ENCODE measurements at places on chromosomes 7 and 10.

DNA sequence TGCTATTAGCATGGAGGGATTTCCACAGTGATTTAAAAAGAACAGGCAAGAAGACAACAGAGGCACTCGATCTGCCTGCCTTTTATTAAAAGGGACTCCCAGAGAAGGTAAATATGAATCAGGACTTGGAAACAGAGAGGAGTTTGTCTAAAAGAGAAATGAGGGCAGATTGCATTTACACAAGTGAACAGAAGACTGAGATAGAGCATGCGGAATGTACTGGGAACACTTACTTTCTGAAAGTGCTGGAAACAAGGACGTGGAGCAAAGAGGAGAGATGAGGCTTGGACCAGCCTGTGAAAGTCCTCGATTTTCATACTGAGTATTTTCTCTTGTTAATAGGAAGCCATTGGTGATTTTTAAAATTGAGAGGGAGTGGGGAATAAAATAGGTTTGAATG, 35.7 kb downstream of the MEOX2 start:
- no peak for DNase-seq

DNA sequence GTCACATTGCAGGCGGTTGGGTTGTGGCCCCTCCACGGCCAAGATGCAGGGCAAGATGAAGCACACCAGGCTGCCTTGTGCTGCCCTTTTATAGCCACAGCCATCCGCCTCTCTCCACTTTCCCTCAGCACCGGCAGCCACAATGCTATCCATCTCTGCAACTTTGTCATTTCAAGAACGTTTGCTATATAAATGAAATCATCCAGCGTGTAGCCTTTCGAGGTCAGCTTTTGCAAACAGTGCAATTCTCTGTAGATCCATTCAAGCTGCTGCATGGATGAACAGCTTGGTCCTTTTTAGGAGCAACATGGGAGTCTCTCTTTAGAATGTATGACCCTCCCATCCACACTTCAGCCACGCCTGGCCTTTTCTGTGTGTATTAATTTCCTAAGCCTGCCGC, 6.4 kb upstream of the IL15RA start:
- DNase-seq = no peak

DNA sequence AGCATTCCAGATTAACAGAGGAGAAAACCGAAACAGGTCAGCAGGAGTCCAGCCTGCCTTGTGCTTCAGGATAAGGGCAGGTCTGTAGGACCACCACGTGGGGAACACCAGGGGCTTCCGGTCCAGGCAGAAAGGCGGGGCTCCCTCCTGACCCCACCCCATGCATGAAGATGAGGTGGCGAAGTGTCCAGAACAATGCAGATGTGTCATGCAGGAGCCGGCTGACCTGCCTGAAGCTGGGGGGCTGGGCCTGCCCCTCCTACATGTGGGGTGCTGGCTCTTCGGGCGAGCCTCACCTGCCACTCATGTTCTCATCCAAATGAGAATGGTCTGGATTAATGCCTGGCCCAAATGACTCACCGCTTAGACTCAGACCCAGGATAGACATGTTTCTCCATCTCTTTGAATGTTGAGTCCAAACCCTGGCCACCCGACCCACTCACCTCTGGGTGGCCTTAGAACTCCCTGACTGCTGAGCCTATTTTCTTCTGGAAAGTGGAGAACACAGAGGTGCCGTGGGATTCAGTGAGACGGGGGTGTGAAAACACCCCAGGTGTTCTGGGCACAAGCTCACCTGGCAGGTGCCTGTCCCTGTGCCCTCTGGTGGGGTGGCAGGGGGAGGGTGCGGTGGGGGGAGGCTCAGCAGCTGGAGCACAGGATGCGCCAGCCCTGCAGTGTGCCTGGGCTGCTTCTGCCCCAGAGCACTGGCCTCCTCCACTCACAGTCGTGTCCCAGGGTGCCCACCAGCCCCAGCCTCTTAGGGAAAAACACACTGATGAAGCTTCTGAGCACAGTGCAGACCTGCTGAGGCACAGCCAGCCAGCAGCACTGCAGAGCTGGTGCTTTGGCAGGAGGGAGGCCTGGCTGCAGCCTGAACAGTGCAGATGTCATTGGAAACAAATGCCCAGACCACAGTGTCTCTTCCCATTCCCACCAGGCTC, 55.2 kb upstream of the GDF10 start:
- DNase-seq = no peak

DNA sequence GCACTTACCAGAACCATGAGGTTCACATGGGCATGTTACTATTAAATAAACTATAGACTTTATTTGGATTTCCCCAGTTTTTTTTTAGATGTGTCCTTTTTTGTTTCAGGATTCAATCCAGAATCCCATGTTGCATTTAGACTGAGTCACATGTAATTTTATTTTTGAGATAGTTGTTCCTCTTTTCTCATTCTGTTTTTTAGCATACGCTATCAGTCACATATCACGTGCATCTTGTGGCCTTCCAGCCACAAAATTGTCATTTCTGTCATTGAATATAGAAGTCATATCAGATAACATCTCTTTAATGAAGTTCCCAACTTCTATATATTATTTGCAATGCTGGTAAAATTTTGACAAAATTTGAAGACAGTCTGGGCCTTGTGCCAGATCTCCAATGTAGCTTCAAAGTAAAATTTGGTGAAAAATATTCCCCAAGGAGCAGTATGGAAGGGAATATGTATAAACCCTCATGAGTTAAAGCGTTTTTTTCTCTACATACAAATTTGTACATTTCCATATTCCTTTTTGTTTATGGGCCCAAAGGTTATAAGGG, 132.3 kb upstream of the MKI67 start:
- no peak for DNase-seq

GRCh38 chr7:100431286-100431735, 1.7 kb downstream of the MEPCE start:
- no peak for DNase-seq

GRCh38 chr7:74501298-74501697, 47.6 kb downstream of the GTF2IRD1 start:
- DNase-seq = no peak

DNA sequence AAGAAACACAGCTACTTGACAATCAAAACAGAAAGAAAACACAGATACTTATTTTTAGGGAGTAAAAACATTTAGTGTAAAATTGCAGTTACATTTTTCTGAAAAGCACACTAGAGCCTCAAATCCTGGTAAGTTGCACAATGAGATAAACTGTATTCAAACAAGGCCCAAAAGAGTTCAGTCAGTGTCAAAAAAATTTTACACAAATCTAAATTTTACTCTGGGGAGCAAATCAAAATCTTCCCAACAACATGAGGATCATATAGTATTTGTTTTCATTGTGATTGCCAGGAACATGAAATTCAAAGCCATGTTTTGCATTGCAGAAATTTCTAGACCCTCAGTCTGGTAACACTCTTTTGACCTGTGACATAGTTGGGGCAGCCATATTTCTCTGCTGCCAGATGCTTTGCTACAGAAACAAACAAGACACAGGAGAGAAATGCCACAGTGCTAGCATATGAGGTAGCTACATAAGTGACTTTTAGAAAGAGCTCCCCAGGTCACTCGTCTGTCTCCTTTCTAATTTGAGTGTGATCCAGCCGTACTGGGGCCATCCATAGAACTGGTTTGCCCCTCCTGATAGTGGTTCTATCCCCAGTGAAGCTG, 49.6 kb downstream of the PDE1C start:
- no peak for DNase-seq

- DNase-seq = no peak
Measured at GRCh38 chr10:29816801-29817558, 182.2 kb upstream of the SVIL start.

DNA sequence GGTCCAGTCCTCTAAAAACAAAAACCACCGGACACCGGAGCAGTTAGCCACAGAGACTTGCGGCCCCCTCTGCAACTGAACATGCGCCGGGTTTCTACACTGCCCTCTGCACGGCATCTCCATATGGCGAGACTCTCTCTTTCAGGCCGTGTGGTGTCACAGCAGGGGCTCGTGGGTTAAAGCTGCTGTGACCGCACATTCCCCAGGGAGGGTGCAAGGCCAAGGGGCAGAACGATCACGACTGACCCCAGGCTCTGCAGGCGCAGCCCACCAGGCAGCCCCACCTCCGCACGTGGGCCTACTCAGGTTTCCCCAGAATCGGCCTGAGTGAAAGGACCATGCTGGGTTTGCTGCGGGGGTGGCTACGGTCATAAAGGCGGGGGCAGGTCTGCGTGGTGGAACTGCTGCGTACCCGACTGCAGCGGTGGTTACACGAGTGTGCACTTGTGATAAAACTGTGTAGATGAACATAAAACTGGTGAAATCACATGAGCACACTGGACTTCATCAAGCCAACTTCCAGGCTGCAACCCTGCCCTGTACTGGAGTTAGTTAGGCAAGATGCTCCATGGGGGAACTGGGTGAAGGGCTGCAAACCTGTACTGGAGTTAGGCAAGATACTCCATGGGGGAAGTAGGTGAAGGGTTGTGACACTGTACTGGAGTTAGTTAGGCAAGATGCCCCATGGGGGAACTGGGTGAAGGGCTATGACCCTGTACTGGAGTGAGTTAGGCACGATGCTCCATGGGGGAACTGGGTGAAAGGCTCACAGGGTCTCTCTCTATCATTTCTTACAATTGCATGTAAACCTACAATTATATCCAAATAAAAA, 81.4 kb upstream of the PPP2R2D start:
- no peak for DNase-seq

DNA sequence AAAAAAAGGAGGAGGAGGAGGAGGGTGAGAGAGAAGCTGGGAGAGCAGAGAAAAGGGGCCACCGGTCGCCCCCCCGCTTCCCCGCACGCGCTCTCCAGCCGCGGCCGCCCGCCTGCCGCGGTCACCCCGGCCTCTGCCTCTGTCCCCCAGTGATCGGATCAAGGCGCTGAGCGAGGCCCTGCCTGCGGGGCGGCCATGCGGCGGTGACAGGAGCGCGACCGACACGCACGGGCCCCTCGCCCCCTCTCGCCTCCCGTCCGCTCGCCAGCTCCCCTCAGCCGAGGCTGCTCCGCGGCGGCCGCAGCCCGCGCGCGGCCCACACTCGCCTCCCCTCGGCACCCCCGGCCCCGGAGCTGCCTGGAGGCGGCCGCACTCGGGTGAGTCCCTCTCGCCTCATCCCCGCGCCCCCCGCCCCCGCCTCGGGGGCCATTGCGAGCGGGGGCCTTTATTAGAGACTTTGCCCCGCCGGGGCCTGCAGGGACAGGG, at the start of gene GTF2I:
TSS of gene GTF2I (plus strand) at position 27 of the 486 bp plus-strand sequence. CDS start 31,411 bp downstream, outside the sequence.
- DNase-seq = no peak

DNA sequence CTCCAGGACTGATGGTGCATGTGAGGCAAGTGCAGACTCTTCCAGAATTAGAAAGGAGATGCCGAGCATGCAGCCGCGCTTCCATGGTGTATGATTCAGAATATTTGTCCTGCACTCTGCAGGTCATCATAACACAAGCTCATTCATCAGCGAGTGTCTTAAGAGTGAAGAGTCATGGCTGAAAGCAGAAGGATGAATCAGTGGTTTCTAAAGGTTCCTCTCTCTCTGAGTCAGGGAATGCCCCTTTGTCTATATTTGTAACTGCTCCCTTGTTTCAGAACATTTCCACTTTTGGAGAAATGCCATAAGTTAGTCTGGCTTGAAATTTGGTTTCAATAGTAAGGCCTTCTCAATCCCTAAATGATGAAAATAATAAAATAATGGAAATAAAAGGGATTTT, 52.3 kb downstream of the HECW1 start:
- DNase-seq = no peak

DNA sequence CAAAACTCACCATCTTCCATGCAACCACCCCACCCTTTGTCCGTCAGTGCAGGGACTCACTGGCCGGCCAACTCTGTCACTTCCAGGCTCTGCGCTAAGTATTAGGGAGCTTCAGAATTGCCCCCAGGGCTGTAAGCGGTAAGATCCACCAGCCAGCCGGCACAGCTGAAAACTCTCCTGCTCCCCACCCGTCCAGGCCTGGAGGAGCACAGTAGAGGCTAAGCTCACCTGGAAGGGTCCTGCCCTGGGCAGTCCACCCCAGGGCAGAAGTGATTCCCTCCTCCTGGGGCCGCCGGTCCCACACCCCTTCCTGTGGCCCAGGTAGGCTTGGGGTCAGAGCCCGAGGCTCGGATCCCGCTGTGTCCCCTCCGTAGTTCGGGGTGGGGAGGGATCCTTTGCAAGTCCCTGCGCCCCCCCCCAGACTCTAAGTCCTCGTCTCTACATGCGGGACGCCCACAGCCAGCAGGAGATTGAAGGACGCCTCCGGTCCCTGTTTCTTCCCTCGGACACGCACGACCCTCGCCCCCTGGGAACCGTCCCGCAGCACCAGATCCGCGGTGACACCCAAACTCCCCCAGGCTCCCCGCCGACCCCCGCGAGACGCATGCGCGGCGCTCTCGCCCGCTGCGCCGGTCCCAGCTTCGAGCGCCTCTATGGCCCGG, 138.9 kb downstream of the ARHGAP22 start:
- no peak for DNase-seq

- DNase-seq = no peak
Measured at GRCh38 chr7:123750389-123751230, 1.8 kb upstream of the WASL start.

DNA sequence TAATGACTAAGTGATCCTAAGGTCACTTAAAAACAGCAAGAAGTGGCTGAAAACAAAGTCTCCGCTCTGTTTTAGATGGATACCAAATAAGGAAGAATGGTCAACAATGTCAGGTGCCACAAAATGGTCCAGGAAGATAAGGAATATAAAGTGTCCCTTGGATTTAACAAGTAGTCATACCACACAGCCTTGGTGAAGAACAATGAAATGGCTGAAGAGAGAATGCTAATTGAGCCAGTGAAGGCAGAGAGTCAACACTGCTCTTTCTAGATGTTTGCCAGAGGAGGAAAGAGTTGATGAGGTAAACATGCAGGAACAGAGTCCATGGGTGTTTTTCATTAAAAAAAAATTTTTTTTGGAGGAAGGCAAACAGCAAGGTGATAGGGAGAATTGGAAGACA, 2.1 kb upstream of the CASD1 start:
- no peak for DNase-seq

DNA sequence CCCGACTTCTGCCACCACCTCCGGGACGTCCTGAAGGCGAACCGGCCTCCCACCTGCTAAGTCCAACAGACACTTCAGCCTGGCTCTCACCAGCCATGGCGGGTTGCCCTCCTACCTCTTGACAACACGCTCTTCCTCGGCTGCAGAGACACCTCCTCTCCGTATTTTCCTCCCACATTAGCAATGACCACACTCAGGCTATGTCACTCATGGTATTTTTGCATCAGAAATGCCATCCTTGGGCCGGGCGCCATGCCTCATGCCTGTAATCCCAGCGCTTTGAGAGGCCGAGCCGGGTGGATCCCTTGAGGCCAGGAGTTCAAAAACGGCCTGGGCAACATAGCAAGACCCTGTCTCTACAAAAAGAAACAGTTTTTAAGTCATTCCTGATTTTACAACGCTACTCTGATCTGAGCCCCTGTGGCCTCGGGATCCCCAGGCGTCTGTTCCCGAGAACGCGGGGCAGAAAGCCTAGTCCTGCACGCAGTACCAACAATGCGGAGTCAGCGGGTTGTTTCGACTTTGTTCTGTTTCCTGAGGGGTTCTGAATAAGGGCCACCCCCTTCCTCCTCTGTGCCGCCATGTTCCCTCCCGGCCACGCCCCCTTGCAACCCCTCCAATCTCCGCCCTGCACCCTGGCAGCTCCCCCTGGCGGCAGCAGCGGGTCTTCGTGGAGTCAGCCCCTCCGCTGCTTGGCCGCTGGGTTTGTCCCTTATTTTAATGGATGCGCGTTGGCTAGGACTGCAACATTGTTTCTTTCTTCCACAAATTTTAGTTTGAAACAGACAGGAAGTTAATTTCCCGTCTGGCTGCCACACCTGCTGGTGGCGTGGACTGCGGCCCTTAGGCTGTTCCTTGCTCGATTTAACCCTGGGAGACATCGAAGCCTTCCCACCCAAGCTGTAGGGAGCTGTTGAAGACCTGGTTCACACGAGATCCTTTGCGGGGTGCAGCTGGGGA, 9.7 kb upstream of the ZFAND2A start:
- peak; percentile 87 for DNase-seq
